ENCODE measurements at places on chromosomes 4 and X. TPM values are rescaled to one million over a fixed set of nuclear protein-coding genes. Genes with fewer than 3 reads are reported as not detected.

LPAR4 gene
- 6.0 TPM for total RNA-seq

SHROOM2 gene
- total RNA-seq, result 38.8 TPM

BMP3 gene
- total RNA-seq, result 7.6 TPM

CCDC158 gene
- 7.2 TPM for total RNA-seq

SMR3B gene
- not detected for total RNA-seq

AR gene
- total RNA-seq, result 1.8 TPM

PPP1R2C gene
- total RNA-seq, result not detected

CCNG2 gene
- total RNA-seq, result 58.6 TPM

ARAP2 gene
- 78.2 TPM for total RNA-seq

PDCL2 gene
- total RNA-seq, result not detected

TRIM61 gene
- 3.2 TPM for total RNA-seq

EMCN gene
- total RNA-seq, result 3.7 TPM

TTC29 gene
- total RNA-seq, result 4.8 TPM

CORIN gene
- total RNA-seq, result 2.5 TPM

NOCT gene
- total RNA-seq, result 25.4 TPM

UGT2B10 gene
- total RNA-seq, result not detected

RNF128 gene
- total RNA-seq, result 7.2 TPM

SPRY1 gene
- total RNA-seq, result 13.8 TPM

PCSK1N gene
- total RNA-seq, result 157 TPM

DGAT2L6 gene
- not detected for total RNA-seq

MAGEB17 gene
- not detected for total RNA-seq

Measured in diencephalon (tissue), 1 donor.